ENCODE measurements at places on chromosomes 3 and 15.

GRCh38 chr3:36403661-36404060 is 23.4 kb downstream of the STAC start:
- no peak for DNase-seq

DNA sequence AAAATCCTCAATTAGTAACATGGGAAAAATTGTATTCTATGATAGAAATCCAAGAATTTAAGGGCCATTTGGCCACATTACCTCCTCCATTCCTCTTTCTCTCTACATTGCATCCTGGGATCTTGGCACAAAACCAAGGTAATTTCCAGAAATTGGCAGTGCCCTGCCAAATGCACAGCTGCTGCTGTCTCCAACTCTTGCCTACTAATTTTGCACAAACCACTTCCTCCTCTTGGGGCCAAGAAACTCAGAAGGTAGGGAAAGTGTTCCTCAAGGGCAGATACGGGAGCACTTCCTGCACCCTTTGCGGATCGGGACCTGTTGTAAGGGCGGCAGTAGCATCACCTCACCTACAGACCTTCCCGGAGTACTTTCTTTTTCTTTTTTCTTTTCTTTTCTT is 57.8 kb downstream of the MAP3K13 start:
- DNase-seq = peak; percentile 31

DNA sequence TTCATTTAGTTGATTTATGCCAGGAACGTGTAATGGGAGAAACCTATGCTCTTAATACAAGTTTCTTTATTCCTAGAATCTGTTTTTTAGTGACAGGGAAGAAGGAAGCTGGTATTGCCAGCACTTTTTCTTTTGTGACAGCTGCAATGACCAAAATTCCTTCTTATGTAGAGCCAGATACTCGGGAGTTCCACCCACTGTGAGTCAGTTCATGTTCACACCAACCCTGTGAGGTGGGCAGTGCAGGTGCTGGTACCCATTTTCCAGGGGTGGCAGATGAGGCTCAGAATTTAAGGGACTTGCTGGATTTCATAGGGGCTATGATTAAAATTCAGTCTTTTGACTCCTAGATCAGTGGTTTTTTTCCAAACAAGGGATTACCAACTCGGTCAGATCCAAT is 34.7 kb downstream of the OXNAD1 start:
- no peak for DNase-seq

DNA sequence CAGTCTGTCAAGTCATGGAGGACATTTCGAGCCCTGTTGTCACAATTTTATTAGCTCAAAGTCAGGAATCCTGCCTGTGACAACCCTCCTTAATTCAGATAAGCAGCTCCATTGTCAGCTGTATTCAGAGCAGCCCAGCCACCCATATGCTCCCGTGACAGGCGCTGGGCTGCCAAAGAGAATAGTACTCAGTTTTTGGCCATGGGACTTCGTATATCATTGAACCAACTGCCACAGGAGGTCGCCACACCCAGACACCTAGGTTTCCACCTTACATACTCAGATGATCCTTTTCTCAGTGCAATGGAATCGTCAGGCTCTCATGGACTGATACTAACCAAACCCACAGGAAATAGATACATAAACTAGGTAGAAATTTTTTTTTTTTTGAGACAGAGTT is 100.2 kb downstream of the C3orf70 start:
- DNase-seq = no peak

- no peak for DNase-seq
These were observed 139.6 kb downstream of the PTPRG start for GRCh38 chr3:61701011-61701410.

DNA sequence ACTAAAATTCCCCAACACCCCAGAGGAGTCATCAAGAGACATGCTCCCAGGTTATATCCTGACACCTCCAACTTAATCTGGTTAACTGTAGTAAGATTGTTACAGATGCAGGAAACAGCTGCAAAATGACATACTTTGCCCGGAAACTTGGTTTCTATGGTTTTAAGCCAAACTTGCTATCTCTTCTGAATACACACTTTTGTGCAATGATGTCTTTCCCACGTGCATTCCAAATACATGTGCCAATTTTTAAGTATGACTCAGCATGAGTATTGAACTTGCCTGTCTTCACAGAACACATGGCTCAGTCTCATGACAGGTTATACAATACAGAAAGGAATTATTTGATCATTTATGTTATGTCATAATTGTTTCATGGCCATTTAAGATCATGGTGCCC is 207.0 kb upstream of the DCBLD2 start:
- DNase-seq = no peak

DNA sequence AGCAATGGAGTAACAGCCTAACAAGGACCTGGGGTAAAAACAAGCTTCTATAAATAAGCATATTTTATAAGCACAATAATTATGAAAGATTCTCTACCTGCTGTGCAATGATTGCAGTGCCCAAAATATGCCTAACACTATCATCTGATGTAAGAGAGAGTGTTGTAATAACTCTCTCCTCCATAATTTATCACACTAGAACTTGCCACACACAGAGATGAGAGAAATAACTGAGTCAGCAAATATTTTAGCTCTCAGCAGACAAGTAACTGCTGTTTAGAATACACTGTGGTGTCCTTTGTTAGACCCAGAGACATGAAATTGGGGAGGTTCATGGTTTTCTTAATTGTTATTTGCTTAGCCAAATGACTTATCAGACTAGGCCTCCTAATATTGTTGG is 105.3 kb upstream of the ACP3 start:
- DNase-seq = no peak

GRCh38 chr3:30085486-30085885 is 520.9 kb upstream of the TGFBR2 start:
- DNase-seq = no peak

DNA sequence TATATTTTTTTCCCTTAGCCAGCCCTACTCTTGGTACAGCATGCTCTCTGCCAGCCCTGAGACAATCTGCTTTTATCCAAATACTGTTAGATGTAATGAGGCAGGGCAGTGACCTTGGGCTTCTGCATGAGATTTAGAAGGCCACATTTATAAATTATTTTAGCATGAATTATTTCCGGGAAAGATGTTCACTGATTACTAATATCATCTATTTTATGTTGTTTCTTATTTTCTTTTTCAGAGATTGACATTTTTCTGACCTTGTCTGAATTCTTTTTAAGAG is 23.1 kb downstream of the CRTC3 start:
- DNase-seq = no peak

GRCh38 chr15:36877294-36877693 is 223.1 kb downstream of the MEIS2 start:
- DNase-seq = no peak

DNA sequence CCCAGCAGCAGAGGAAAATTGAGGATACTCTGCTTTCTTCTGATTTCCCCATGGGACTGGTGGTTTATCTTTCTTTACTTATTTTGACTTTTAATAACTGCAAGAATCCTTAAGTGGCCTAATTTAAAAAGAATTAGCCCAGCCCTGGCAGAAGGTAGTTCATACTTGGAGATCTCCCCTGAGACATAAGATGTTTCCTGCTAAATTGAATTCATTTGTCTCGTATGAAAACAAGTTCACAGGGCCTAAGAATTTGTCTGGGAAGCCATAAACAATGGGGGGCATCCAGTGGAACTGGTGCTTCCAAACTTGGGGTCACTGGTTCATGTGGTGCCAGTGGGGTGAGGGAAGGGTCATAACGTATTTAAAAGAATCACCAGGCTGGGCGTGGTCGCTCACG is 283.1 kb upstream of the RASGRP1 start:
- DNase-seq = no peak

GRCh38 chr15:48560321-48561051 is 85.0 kb downstream of the FBN1 start:
- DNase-seq = no peak

GRCh38 chr3:48548729-48549705 is 7.6 kb downstream of the PFKFB4 start:
- peak; percentile 8 for DNase-seq

- no peak for DNase-seq
These were observed 237.6 kb downstream of the FEZF2 start for GRCh38 chr3:62135741-62136140.

DNA sequence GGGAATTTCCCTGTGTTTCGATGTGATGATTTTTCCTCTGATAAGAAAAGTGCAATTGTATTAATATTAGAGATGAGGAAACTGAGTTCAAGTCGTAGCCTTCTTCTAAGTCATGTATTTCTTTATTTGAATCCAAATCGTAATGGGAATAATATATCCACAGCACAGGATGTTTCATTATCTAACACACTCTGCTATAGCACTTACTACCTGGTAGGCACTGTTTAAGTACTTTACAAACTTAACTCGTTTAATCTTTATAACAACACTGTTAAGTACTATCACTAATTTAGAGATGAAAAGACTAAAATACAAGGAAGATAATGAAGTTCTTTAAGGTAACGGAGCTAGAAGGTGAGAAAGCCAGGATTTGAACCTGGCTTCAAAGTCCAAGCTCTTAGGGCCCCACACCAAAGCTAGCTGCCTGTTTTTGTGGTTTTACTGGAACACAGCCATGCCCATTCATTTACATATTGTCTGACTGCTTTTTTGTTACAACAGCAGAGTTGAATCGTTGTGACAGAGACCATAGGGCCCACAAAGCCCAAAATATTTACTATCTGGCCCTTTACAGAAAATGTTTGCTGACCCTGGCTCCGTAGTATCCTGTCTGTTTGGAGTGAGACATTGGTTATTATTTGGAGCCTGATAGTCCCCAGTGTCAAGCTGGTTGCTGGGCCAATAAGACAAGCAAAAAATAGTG is 9.6 kb upstream of the ATP13A3 start:
- DNase-seq = no peak

- DNase-seq = no peak
These were observed 6.7 kb downstream of the LNP1 start for GRCh38 chr3:100407977-100408532.

DNA sequence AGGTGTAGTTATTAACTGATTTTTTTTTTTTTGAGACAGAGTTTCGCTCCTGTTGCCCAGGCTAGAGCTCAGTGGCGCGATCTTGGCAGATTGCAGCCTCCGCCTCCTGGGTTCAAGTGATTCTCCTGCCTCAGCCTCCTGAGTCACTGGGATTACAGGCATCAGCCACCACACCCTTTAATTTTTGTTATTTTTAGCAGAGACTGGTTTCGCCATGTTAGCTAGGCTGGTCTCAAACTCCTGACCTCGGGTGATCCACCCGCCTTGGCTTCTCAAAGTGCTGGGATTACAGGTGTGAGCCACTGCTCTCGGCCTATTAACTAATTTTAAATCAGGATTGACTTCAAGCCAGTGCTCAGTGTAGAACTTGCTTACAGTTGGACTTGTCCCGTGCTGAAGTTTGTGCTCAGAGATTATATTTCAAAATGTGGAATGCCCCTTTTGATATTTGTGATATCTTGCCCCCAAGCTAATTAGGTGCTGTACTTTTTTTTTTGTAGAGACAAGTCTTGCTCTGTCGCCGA is 6.0 kb downstream of the SKIL start:
- no peak for DNase-seq

Measured in NCI-H345 (cell line).